ENCODE measurements at places on chromosomes 4 and X.

- no peak for DNase-seq
These were observed 216.8 kb upstream of the PSAPL1 start for GRCh38 chr4:7651461-7651921.

- no peak for DNase-seq
These were observed 13.3 kb upstream of the MID1 start for GRCh38 chrX:10633722-10634121.

- no peak for DNase-seq
These were observed 79.4 kb upstream of the ADRA2C start for GRCh38 chr4:3686753-3687152.

- DNase-seq, result no peak
These were observed 29.0 kb downstream of the REELD1 start for GRCh38 chr4:146243141-146243882.

GRCh38 chr4:150439451-150439933 is 142.5 kb upstream of the MAB21L2 start:
- no peak for DNase-seq

DNA sequence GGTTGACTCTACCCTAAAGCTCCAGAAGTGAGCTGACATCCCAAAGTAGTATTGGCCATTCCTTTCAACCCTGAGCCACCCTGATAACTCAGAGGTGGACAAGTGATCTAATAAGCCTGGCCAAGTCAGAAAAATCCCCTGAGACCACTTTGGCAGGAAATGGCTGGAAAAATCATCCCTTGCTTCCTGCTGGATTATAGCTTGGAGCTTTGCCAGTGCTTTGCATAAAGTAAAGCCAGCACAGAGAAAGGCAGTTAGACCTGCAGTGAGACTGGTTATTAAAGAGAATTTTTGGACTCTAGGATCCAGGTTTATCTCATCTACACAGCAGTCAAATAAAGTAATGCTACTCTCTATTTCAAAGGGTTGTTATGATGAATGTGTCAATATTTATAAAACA is 6.4 kb downstream of the CXCL3 start:
- no peak for DNase-seq

GRCh38 chr4:157929486-157929885 is 243.3 kb downstream of the GASK1B start:
- no peak for DNase-seq

All from NCI-H2081 treated with DMSO at 0.1 percent for 48 hours (cell line).